ENCODE measurements at places on chromosomes 12 and 14.

GRCh38 chr12:42217656-42218055, 20.4 kb downstream of the YAF2 start:
- H3K4me3 ChIP-seq: no peak overlapping the region
- H3K4me1 ChIP-seq: peaks cover 7% of the 10 kb centered on the region
- H3K27ac ChIP-seq: no peak overlapping the region
- no peaks in the 10 kb centered on the region for H3K27me3 ChIP-seq
- DNase-seq: no peak

DNA sequence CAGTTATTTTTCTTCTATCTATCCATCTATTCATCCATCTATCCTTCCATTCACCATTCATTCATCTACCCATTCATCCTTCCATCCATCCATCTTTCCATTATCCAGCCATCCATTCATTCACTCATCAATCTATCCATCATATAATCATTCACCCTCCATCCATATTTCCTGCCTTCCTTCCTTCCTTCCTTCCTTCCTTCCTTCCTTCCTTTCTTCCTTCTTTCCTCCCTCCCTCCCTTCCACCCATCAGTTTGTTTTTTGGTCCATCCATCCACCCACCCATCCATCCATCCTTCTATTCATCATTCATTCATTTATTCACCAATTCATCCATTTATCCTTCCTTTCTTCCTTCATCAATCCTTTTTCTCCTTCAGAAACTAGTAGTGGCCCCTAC, 34.3 kb upstream of the NOS1 start:
- H3K4me3 ChIP-seq: no peak overlapping the region
- H3K4me1 ChIP-seq: no peaks in the 10 kb centered on the region
- no peak for DNase-seq
- H3K27ac ChIP-seq: no peak overlapping the region

DNA sequence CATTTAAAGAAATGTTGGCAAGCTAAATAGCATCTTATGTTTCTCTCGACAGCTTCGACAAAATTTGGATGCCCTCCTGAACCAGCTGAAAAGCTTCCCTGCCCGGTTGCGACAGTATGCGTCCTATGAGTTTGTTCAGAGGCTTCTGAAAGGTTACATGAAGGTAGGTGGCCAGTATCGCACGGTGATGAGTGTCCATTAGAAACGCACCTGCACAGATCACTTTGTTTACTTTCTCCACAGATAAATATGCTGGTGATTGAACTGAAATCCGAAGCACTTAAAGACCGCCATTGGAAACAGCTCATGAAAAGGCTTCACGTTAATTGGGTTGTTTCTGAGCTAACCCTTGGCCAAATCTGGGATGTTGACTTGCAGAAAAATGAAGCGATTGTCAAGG, 36.5 kb downstream of the DYNC1H1 start:
- H3K4me3 ChIP-seq: no peak overlapping the region
- peaks cover 9% of the 10 kb centered on the region for H3K36me3 ChIP-seq
- H3K27ac ChIP-seq: no peak overlapping the region
- H3K4me1 ChIP-seq: no peaks in the 10 kb centered on the region

GRCh38 chr12:795305-795704, 42.9 kb downstream of the WNK1 start:
- H3K27me3 ChIP-seq: no peaks in the 10 kb centered on the region
- no peaks in the 10 kb centered on the region for H3K36me3 ChIP-seq
- H3K4me1 ChIP-seq: no peaks in the 10 kb centered on the region
- H3K27ac ChIP-seq: no peak overlapping the region
- DNase-seq: no peak

DNA sequence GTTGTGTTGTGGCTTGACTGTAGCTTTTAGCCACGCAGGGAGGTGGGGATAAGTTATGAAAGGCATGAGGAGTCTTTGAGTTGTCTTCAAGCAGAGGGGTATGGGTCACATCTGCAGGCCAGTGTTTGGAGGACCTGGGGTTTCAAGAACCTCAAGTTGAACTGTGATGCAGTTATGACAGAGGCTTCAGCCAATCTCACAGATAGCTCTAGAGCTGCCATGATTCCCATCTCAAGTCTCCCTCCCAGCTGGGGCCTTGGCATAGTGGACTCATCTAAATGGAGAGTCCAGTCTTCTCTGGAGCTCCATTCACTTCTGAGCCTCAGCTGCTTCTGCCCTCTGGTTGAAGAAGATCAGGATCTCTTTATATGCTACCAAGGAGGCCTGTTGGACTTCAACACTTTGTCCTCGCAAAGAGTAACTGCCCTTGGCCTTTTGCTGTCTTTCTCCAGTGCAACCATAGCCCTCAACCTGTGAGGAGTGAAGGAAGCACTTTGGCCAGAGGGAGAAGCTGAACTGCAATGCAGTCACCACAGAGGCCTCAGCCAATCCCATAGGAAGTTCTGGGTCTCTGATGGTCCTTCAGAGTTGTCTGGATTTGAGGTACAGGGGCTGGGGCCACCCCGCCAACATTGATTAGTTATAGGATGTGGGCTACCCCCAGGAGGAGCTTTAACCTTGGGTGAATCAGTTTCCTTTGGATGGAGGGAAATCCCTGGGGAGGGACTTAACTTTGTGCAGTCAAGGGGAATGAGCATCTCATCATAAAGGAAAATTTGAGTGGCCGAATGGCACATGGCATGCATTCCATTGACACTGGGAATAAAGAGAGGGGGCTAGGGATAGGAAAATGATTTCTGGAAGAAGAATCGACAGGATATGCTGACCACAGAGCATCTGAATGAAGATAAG, 230.5 kb downstream of the PCNX1 start:
- peaks cover 6% of the 10 kb centered on the region for H3K4me1 ChIP-seq
- no peak overlapping the region for H3K4me3 ChIP-seq
- no peaks in the 10 kb centered on the region for H3K27me3 ChIP-seq
- H3K36me3 ChIP-seq: no peaks in the 10 kb centered on the region
- H3K27ac ChIP-seq: no peak overlapping the region
- DNase-seq: no peak

DNA sequence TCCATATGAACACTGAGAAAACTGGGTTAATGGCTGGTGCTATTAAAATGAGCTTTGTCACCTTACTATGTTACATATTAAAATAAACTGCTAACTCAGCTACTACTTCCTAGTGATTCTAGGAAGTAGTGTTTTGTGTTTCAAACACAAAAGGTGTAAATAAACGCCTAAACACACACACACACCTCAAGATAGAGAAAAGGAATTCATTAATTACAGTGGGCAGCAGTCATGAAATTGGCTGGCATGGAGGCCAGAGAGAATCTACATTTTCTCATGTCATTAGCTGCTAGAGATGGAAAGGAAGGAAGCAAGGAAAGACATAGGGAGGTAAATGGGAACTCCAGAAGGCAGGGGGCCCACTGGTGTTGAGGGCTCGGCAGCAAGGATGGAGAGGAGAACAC, 787 bp upstream of the PRMT5 start:
- H3K4me3 ChIP-seq: peak overlapping the region; percentile 90
- H3K27ac ChIP-seq: no peak overlapping the region
- H3K36me3 ChIP-seq: no peaks in the 10 kb centered on the region
- no peaks in the 10 kb centered on the region for H3K27me3 ChIP-seq
- DNase-seq: no peak

DNA sequence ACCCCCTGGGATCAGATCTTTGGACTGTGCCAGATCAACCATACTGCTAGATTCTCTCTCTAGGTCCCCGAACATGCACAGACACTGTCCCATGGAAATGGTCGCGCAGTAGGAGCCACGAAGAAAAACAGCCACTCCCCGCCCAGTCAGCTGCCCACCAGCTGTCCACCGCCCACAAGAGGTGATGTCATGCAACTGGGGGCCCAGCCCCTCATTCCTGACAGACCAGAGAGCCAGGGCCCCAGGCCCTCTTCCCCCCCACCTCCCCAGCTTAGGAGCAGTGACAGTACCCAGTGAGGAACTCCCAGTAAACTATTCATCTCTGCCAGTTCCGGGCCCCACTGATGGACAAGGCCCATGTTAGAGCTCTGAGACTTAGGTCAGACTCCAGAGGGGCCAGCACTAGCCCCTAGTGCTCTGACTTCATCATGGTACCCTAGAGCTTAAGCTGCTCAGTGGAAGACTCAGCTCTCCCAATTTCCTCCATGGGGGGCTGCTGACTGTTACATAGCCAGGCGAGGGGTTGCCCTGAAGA, 3.7 kb upstream of the TAMALIN start:
- peaks cover 16% of the 10 kb centered on the region for H3K4me1 ChIP-seq
- DNase-seq: no peak
- no peaks in the 10 kb centered on the region for H3K36me3 ChIP-seq
- no peak overlapping the region for H3K27ac ChIP-seq

DNA sequence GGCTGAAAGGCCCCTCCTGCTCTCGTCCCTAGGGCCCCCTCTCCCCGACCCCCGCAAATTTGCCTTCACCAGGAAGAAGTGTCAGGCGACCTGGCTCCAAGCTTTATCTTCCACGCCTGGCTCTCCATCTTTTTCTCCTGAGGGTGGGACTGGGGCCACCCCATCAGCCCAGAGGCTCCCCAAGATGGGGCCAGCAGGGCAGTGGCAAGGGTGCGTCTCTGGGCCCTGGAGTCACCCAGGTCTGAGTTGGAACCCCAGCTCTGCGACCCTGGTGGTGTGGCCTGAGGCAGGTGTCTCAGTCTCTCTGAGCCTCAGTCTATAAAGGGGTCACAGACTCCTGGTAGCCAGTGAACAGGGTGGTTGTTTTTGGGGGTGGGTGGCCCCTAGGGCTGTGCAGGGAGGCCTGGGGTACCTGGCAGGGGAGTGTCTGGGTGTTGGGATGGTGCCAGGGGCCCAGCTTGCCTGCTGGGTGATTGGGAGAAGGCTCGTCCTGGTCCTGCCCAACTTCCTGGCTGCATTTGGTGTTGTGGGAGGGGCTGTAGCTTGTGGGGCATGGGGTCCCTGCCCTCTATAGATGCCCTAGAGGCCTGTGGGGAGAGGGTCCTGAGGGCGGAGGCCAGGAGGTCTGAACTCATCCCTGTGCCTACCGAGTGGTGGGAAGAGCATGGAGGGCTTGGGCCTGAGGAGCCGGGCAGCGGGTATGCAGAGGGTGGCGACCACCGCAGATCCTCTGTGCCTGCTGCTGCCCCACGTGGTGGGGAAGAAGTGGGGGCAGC, 7.6 kb downstream of the KIF26A start:
- H3K27ac ChIP-seq: no peak overlapping the region
- H3K4me3 ChIP-seq: no peak overlapping the region
- no peaks in the 10 kb centered on the region for H3K27me3 ChIP-seq
- H3K4me1 ChIP-seq: peaks cover 39% of the 10 kb centered on the region
- H3K36me3 ChIP-seq: no peaks in the 10 kb centered on the region
- no peak for DNase-seq

- H3K27me3 ChIP-seq: no peaks in the 10 kb centered on the region
- no peaks in the 10 kb centered on the region for H3K36me3 ChIP-seq
- no peak overlapping the region for H3K4me3 ChIP-seq
- DNase-seq: no peak
- no peak overlapping the region for H3K27ac ChIP-seq
Measured at GRCh38 chr12:72139411-72139810, 132.8 kb upstream of the TRHDE start.

DNA sequence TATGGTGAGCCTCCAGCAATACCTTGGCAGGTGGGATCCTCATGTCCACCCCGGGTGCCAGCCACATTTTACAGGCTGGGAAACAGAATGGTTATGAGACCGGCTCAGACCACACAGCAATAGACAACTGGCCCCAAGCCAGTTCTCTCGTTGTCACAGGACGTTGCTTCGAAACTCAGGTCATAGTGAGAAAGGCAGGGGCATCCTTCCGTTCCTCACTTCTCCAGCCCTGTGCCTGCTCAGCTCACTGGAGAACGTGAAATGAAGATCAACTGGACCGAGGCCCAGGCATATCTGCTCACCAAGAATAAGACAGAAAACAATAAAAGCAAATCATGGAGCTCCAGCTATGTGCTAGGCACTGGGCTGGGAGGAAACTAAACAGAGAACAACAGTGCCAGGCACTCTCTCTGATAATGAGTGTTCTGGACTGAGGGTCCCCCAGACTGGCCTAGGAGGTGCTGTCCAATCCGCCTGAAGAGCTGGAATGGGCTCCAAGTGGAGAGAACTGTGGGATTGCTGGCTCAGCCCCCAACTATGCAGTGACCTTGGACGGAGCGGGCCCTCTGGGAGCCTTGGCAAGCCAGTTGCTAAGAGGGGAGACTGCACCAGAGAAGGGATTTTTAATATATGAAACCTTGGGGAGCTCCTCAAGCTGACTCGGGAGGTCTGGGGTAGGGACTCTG, 18.8 kb upstream of the FAIM2 start:
- no peak for DNase-seq
- H3K4me1 ChIP-seq: no peaks in the 10 kb centered on the region
- no peaks in the 10 kb centered on the region for H3K27me3 ChIP-seq
- no peak overlapping the region for H3K27ac ChIP-seq
- H3K36me3 ChIP-seq: no peaks in the 10 kb centered on the region

DNA sequence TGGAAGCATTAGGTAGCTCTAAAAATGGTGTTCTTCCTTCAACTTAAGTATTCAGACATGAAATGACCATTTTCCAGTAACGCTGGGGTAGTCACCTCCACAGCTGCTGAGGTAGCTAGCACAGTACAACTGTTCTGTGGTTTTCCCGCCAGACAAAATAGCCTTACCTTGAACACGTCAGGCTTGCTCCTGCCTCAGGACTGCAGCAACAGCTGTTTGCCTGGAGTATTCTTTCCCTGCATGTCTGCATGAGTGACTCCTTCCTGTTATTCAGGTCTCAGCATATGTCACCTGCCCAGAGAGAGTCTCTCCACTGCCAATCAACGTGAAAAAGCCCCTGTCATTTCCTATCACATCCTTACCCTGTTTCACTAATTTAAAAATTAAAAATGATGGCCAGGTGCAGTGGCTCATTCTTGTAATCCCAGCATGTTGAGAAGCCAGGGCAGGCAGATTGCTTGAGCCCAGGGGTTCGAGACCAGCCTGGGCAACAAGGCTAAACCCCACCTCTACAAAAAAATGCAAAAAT, 37.9 kb downstream of the WDR89 start:
- H3K36me3 ChIP-seq: no peaks in the 10 kb centered on the region
- H3K27ac ChIP-seq: no peak overlapping the region
- H3K4me3 ChIP-seq: no peak overlapping the region
- no peaks in the 10 kb centered on the region for H3K27me3 ChIP-seq
- no peaks in the 10 kb centered on the region for H3K4me1 ChIP-seq
- no peak for DNase-seq

DNA sequence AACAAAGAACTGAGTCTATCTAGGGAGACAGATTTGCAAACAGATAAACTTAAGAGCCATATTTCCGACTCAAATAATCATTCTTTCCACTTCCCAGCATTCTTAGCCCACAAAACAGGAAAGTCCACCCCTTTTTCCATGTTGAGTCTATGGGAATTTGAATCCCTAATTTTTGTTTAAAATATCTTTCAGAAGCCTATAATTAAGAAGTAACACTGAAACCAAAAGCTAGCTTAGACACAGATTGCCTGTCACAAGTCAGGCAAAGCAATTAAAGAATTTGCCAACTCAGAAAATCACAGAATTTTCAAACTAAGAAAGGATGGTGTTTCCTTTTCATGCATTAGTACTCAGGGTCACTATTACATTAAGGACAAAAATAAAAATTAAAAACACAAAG, 17.0 kb downstream of the ATP2B1 start:
- no peaks in the 10 kb centered on the region for H3K36me3 ChIP-seq
- H3K4me3 ChIP-seq: no peak overlapping the region
- H3K27ac ChIP-seq: no peak overlapping the region
- DNase-seq: no peak
- H3K27me3 ChIP-seq: no peaks in the 10 kb centered on the region

Data from neural progenitor cell (in vitro differentiated cells).